ENCODE measurements at places on chromosomes 16 and 17. TPM values are rescaled to one million over a fixed set of nuclear protein-coding genes. Genes with fewer than 3 reads are reported as not detected.

DNA sequence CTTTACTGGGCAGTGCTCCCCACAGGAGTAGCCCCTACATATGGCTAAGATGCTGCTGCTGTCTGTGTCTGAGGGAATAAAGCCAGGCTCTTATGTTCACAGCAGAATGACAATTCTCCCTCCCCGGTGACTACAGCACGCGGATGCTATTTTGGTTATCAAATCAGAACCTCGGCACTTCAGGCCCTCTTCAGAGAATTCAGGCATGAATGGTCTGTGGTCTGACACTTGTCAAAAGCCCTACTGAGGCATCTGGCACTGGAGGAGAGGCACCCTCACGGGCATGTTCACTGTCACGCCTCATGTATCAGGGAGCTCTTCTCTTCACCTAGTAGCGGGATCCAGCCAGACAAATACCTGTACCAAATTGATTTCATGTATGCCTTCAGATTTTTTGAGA is 30.4 kb downstream of the KIAA0513 start:
- no peaks in the 10 kb centered on the region for H3K36me3 ChIP-seq
- no peaks in the 10 kb centered on the region for H3K27me3 ChIP-seq
- no peak overlapping the region for H3K27ac ChIP-seq
- DNase-seq, result no peak
- H3K4me1 ChIP-seq, result peaks cover 16% of the 10 kb centered on the region

DNA sequence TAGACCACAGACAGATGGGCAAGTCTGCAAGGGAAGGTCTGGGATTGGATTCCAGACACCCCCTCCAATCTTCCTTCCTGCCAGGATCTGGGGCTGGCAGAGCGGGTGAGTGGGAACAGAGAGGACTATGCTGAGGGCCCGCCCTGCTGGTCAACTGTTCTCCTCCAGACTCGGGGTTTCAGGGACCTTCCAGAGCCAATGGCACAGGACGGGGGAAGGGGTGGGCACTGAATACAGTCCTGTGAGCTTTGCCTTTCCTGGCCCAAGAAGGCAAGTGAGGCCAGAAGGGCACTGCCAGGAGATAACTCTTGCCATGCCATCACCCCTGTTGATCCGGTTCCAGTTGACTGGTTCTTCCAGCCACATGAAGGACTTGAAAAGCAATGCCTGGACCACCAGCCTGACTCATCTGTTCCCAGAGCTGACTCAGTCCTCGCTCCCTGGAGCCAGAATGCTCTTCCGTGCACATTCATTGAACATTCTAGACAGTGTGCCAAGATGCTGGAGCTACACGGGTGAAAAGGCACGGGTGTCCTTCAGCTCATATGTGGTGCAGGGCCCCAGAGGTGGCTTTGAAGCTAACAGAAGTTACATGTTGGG is 533 bp upstream of the MEFV start:
- H3K27ac ChIP-seq, result no peak overlapping the region
- DNase-seq, result no peak
- H3K4me1 ChIP-seq, result no peaks in the 10 kb centered on the region
- H3K27me3 ChIP-seq, result no peaks in the 10 kb centered on the region
- no peak overlapping the region for H3K4me3 ChIP-seq
- no peaks in the 10 kb centered on the region for H3K36me3 ChIP-seq

TOM1L2 gene
- total RNA-seq, result 29.6 TPM

ZG16B gene
- total RNA-seq, result 5.4 TPM

ARHGDIG gene
- 0.48 TPM for total RNA-seq

DNA sequence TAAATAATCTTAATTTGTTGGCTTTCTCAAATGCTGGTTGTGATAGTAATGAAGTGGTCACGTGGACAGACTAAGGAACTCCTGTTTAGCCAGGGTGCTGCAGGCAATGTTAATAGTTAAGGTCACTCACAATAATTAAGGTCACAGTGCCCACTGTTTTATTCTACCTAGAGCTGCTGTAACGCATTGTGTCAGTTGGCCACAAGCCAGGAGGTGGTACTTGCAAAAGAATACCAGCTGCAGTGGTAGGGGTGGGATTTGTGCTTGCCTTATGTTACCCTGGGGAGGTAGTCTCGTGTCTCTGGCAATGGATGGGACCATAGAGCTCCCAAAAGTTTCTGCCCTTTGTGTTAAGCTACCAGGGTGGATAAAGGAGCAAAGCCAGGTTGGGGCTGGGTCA is 969.1 kb upstream of the CDH8 start:
- H3K27ac ChIP-seq, result no peak overlapping the region
- no peaks in the 10 kb centered on the region for H3K27me3 ChIP-seq
- no peaks in the 10 kb centered on the region for H3K36me3 ChIP-seq

KRT10 gene
- total RNA-seq, result 39.7 TPM

DNA sequence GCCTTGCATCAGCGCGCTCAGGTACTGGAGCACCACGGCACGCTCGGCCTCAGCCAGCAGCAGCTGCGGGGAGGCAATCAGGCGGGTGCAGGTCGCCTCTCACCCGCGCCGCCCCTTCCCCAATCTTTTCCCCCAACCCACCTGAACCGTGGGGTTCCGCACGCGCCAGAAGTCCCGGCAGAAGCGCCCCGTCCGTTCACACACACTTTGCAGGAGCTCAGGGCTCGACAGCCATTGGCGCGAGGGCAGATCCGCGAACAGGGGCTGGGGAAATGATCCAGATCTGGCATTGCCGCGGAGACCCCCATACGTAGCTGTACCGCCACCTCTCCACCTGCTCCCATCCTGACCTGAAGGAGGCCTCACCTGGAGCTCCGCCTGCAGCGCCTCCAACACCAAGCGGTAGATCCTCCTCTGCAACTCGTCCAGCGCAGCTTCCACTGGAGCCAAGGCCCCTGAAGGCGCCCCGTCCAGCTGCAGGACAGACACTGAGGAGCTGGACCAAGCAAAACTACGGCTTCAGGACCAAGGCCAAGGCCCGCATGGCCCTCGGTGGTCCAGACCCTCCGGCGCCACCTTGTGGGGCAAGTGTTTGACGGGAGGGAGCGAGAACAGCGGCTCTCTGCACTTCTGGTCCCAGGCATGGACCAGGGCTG is 1.4 kb upstream of the MATCAP1 start:
- H3K36me3 ChIP-seq, result no peaks in the 10 kb centered on the region
- H3K4me1 ChIP-seq, result peaks cover 11% of the 10 kb centered on the region
- DNase-seq, result peak; percentile 95
- no peaks in the 10 kb centered on the region for H3K27me3 ChIP-seq
- no peak overlapping the region for H3K27ac ChIP-seq
- no peak overlapping the region for H3K4me3 ChIP-seq

KRTAP9-2 gene
- total RNA-seq, result not detected

ATXN2L gene
- 29.3 TPM for total RNA-seq

- H3K27ac ChIP-seq, result peak overlapping the region; percentile 80
- no peak overlapping the region for H3K4me3 ChIP-seq
- no peaks in the 10 kb centered on the region for H3K36me3 ChIP-seq
- peak; percentile 24 for DNase-seq
These were observed 11.8 kb downstream of the RFFL start for GRCh38 chr17:35051579-35052240.

USP43 gene
- total RNA-seq, result 3.5 TPM

CLDN7 gene
- 169 TPM for total RNA-seq

GRCh38 chr16:66889622-66890021 is 9.3 kb downstream of the PDP2 start:
- no peak for DNase-seq
- no peak overlapping the region for H3K27ac ChIP-seq
- no peak overlapping the region for H3K4me3 ChIP-seq
- no peaks in the 10 kb centered on the region for H3K4me1 ChIP-seq
- no peaks in the 10 kb centered on the region for H3K27me3 ChIP-seq
- H3K36me3 ChIP-seq, result no peaks in the 10 kb centered on the region

DNA sequence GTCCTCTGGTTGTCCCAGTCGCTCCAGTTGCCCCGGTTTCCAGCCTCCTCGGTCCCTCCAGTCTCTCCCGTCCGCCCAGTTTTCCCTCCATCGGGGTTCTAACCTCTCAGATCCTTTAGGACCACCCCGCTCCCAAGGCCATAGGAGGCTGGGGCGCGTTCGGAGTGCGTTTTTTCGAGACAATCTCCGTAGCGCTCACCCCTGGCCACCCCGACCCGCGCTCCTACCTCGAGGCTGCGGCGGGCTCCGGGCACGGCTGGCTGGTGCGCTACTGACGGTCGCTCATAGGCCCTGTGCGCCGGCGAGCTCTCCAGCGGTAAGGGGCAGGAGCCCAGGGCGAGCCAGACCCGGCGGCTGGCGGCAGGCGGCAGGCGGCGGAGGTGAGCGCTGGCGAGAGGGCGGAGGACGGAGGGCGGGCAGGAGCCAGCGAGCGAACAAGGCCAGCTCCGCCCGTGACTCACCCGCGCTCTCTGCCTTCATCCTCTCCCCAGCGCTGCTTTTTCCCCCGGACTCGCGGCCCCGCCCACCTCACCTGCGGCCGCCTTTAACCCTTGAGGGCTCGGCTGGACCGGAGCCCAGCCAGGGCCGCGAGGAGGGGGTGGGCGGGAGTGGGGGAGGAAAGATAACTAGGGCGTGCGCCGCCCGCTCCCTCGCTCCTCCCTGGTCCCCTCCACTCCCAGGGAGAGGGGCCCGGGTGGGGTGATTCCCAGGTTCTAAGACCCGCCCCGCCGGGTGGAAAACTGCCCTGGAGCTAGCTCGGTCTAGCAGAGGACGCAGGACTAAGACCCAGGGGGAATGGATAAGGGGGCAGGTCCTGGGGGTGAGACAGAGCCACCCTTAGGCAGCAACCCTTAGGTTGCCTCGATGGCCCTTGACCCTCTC is at the start of gene SP6:
SP6 (minus strand) TSS at position 472 of the 882 bp plus-strand sequence. CDS start 2,734 bp downstream, outside the sequence.
- peak; percentile 94 for DNase-seq
- peaks cover 16% of the 10 kb centered on the region for H3K4me1 ChIP-seq
- H3K27ac ChIP-seq, result no peak within 1 kb of the TSS
- H3K36me3 ChIP-seq, result no peaks in the 10 kb centered on the region

GRCh38 chr16:58497468-58497867 is 2.5 kb upstream of the NDRG4 start:
- no peak overlapping the region for H3K27ac ChIP-seq
- no peak for DNase-seq
- no peaks in the 10 kb centered on the region for H3K36me3 ChIP-seq
- H3K4me1 ChIP-seq, result peaks cover 7% of the 10 kb centered on the region

DNA sequence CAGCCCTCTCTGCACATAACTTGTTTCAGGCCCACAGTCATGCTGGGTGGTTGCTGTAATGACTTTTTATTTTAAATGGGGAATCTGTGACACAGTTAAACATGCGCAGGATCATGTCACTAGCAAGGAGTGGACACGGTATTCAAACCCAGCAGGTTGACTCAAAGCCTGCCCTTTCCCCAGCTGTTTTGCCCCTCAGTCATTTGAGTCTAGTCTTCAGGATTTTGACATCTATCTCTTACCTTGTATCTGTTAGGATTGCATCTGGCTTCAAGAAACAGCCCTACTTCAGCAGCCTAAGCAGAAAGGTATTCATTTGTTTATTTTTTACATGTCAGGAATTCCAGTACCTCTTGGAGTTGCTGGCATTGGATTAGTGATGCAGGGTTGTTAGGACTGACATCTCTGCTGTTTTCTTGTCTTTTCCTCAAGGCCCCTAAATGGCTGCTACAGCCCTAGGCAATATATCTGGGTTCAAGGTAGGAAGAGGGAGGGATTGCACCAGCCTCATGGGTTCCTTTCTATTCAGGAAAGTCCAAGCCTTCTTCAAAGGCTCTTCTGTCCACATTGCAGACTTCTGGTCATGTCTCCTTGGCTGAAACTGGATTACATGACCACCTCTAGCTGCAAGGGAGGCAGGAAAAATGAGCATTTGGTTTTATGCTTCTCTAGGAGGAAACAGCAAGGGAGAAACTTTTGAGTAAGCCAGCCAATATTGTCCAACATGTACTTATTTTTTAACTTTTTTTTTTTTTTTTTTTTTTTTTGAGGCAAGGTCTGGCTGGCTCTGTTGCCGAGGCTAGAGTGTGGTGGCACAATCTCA is 22.8 kb downstream of the ABCC1 start:
- no peak overlapping the region for H3K4me3 ChIP-seq
- no peaks in the 10 kb centered on the region for H3K4me1 ChIP-seq
- no peaks in the 10 kb centered on the region for H3K27me3 ChIP-seq
- no peak overlapping the region for H3K27ac ChIP-seq

KRTAP16-1 gene
- not detected for total RNA-seq

RGS11 gene
- total RNA-seq, result 0.04 TPM

GRCh38 chr16:22948058-22948602 is 134.2 kb downstream of the HS3ST2 start:
- no peak overlapping the region for H3K27ac ChIP-seq
- no peak for DNase-seq
- H3K4me3 ChIP-seq, result no peak overlapping the region

ITGAD gene
- not detected for total RNA-seq

- no peak overlapping the region for H3K4me3 ChIP-seq
- H3K27ac ChIP-seq, result peak overlapping the region; percentile 35
- H3K27me3 ChIP-seq, result no peaks in the 10 kb centered on the region
- H3K4me1 ChIP-seq, result no peaks in the 10 kb centered on the region
These were observed 678.9 kb downstream of the WWOX start for GRCh38 chr16:78778101-78779004.

GRCh38 chr16:49469930-49470451 is 96.4 kb downstream of the C16orf78 start:
- H3K27me3 ChIP-seq, result peaks cover 15% of the 10 kb centered on the region
- H3K36me3 ChIP-seq, result no peaks in the 10 kb centered on the region
- H3K4me3 ChIP-seq, result no peak overlapping the region
- H3K27ac ChIP-seq, result no peak overlapping the region
- DNase-seq, result no peak

SERPINF2 gene
- total RNA-seq, result 140 TPM
